Type B pancreatic cell (in vitro differentiated cells): ENCODE measurements at places on chromosomes 3 and 15.

DNA sequence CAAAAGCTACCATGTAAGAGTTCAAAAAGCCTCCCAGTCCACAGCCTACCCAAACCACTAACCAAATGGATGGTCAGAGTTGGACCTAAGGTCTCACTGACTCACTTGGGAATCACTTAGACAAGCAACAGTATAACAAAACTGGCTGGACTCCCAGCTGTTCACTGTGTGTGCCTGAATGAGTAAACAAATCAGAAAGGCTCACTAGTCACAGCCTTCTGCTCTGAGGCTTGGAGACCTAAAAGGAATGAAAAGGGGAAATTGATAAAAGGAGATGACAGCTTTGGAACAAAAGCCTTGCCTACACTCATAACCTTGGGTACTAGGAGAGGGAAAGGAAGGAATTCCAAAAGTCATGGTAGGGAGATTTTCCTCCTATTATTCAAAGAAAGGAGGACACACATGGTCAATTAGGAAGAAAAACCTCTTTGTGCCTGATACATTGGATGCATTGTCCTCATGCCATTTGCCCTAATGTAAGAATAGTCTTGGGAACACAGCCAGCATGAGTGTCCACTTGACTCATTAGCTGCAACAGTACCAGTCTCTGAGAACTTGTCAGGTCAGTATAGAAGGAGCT, 92.3 kb downstream of the FRMD5 start:
- no peak for DNase-seq

- no peak for DNase-seq
Measured at GRCh38 chr3:78338405-78338804, 1298.5 kb downstream of the ROBO2 start.

DNA sequence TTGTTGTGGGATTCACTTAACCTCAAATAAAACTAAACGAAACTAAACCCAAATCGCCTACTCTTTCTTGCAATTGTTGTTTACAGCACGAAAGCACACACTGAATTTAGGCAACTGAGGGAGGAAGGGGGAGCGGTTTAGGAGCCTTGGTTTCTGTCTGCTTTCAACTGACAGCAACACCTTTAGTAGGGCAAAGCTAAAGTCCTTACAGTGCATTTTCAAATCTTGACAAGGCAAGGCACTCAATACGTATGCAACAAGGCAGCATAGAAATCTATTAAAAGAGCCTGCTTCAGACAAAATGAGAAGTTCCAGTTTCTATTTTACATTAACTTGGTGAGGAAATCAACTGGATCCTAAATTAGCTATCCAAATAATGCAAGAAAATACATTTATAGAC, 174.6 kb downstream of the CHST2 start:
- no peak for DNase-seq

GRCh38 chr15:61106044-61106834, 122.9 kb downstream of the RORA start:
- DNase-seq, result no peak

GRCh38 chr3:127395663-127396355, 108.0 kb upstream of the PRR20G start:
- no peak for DNase-seq

DNA sequence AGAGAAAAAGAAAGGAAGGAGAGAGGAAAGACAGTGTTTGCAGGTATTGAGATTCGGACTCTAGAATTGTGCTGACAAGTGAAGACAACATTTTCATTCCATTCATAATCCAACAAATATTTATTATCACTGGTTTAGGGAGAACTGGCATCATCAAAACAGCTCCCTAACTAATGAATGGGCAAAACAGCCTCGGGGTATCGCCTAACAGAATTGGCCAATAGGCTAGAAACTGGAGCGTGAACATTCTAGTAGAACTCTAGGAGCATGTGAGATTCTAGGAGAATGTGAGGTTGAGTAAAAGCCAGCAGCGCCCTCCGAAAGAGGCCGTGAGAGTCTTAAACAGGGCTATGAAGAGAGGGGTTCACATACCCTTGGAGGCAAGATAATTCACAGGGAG, 221.8 kb upstream of the WNT5A start:
- no peak for DNase-seq

GRCh38 chr3:40502034-40502433, 3.8 kb upstream of the ZNF620 start:
- no peak for DNase-seq

DNA sequence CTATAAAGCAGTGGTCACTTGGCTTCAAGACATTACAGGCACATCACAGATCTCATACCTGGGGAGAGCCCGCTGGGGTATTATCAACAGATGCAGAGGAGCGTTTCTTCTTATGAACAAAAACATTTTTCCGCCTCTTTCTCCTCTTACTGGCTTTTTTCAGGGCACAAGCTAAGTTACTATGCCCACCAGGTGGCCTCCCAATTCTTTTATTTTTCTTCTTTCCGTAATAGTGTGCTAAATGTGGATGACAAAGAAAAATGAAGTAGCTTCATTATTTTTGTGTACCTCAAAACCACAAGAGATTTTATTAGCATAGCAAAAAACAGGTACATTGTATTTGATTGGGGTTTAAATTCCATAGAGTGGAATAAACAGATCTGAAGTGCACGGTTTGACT, 10.1 kb upstream of the STIMATE start:
- DNase-seq, result no peak

DNA sequence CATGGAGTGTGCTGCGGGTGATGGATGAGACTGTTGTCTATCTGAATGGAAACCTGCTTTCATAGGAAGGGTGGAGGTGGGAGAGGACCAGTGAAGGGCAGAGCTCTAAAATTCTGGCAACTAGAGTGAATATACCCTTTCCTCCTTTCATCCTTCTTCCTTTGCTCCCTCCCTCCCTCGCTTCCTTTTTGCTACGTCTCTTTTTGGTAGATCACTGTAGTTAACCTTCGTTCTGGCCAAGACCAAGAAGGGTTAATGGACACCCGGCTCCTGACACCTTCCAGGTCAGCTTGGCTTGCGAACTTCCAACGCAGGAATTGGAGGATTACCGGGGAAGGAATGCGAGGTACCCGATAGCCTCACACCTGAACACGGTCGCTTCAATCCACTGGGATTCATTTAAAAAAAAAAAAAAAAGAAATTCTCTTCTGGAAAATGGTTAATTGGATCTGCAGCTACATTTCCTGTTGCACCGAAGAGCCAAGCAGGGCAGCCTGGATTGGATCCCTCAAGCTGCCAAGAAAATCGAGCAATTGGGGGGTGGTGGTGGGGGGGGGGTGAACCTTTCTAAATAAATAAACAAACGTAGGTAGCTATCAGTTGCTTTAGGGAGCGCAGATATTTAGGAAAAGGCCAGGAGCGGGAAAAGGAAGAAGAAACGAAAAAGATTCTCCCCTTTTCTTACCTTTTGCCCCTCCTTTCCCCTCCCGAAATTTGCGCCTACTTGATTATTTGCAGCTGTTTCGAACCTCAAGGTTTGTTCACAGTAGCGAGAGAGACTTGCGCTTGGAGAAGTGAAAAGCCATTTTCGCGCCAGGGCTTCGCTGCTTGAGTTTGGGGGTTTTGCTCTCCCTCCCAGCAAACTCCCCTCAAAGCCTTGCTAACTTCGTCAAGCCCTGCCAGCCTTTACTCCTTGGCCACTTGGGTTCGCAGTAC, 9.5 kb upstream of the NR2F2 start:
- DNase-seq, result no peak

DNA sequence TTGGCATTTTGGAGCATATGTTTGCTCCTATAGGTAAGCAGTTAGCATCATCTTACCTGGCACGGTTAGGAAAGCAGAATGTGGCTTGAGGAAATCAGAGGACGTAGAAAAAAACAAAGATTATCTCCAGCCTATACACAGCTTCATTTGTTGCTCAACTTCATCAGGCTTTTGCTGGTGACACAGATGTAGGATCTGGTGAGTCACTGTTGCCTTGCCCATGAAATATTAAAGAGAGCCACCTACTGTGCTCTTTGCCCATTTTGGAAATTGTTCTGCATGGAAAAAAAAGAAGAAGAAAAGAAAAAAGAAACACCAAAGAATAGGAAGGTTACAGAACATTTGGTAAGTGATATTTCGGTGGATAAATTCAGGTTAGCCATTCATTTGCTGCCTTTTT, 3.8 kb downstream of the IL1RAP start:
- DNase-seq, result no peak

DNA sequence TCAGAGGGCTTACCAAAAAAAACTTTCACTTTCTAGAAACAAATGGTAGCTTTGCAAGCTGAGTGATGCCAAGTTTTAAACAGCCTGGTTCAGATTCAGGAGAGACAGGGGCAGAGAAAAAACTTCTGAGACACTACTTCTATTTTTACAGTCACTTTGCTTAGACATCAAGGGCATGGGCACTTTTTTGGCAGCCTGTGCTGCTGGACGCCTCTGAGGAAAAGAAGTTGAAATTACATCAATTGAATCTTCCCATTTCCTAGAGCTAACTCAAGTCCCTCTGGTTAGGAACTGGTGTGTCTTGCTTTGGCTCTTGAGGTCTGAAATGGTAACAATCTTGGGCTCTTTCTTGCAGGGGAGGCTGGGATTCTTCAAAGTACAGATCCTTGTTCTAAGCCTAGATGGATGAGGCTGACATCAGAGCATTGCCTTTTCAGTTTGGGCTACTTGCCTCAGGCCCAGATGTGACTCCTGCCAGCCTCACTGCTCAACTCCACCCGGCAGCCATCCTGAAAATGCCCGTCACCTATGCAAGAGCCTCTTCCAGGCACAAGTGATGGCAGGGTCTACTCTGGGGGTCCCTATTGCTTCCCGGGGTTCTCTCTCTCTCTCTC, 357.5 kb downstream of the FOXP1 start:
- DNase-seq, result no peak

- DNase-seq, result no peak
Measured at GRCh38 chr3:136021803-136022202, 56.3 kb downstream of the PPP2R3A start.
